SJSA1 (cell line): ENCODE measurements at places on chromosomes 7 and 10. TPM values are rescaled to one million over a fixed set of nuclear protein-coding genes. Genes with fewer than 3 reads are reported as not detected.

The PDGFA gene
- total RNA-seq = 21.3 and 24.8 TPM in 2 replicates

The CPVL gene
- total RNA-seq = 1.6 and 2.7 TPM in 2 replicates

The FEZF1 gene
- total RNA-seq = not detected in 2 replicates

GRCh38 chr10:75841266-75841665 lies 409.8 kb downstream of the LRMDA start:
- no peak for DNase-seq
- H3K27ac ChIP-seq = no peak overlapping the region
- H3K4me3 ChIP-seq = no peak overlapping the region
- H3K4me1 ChIP-seq = no peaks in the 10 kb centered on the region
- no peaks in the 10 kb centered on the region for H3K27me3 ChIP-seq

DNA sequence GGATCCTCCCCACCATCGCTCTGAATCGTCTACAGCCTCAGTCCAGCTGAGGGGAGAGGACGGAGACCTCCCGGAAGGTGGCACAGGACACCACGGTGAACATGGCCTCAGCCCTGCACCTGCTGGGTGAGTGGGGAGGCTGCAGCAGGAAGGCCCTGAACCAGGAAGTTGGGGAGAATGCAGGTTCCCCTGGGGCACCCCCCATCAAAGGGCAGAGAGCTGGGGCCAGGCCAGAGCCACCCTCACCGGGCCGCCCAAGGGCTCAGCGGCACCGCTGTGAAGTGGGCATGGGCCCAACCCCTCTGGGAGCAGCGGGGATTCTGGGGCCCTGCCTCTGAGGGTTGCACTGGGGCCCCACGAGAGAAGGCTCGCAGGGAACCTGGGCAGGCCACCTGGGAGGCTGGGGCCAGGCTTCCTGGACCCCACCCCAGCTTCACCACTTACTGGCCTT lies 98.7 kb downstream of the MICALL2 start:
- no peaks in the 10 kb centered on the region for H3K4me1 ChIP-seq
- peaks cover 43% of the 10 kb centered on the region for H3K27me3 ChIP-seq
- no peaks in the 10 kb centered on the region for H3K36me3 ChIP-seq
- no peak overlapping the region for H3K27ac ChIP-seq
- no peak overlapping the region for H3K4me3 ChIP-seq
- DNase-seq = no peak

DNA sequence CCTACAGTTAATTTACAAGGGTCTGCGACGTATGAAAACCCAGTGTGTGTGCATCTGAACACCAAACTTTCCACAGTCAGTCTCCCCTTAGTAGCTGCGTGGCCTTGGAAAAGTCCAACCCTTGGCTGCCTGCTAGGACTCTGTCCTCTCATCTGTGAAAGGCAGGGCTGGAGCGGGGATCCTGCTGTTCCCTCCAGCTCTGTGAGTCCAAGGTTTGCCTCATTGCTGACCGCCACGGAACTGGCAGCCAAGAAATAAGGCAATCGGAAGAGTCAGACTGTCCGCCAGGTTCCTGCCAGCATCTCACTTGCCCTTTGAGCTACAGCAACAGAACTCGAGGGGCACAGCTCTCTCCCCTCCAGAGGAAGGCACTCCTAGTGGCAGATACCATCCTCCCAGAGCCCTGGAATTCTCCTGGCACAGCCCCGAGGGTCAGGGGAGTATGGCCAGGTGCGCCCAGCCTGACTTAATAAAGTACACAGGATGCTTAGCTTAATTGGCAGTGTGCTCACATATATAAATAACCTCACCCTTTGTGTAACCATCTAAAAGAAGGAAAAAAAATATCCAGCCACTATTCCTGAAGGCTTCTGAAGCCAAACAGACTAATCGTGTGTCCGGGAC lies 530.1 kb upstream of the FOXK1 start:
- H3K27me3 ChIP-seq = no peaks in the 10 kb centered on the region
- DNase-seq = no peak
- no peak overlapping the region for H3K4me3 ChIP-seq
- H3K4me1 ChIP-seq = no peaks in the 10 kb centered on the region

DNA sequence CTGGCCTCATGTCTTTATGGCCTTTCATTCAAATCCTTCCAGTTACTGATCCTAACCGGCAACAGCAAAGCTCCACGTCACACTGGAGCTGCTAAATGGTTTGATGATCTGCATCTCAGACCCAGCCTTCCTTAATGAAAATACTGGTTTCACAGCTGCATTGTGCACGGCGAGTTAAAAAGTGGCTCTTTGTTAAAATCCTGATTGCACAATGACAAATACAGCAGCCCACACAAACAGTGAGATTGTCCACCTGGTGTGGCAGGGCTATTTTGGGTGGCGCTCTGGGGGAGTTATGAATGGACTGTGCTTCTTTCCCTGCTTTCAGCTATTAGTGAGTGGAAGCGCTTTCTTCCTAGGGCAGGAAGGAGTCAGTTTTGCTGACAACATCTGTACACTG lies 63.4 kb upstream of the C1QL3 start:
- H3K36me3 ChIP-seq = no peaks in the 10 kb centered on the region
- H3K4me1 ChIP-seq = no peaks in the 10 kb centered on the region
- no peaks in the 10 kb centered on the region for H3K27me3 ChIP-seq
- no peak for DNase-seq
- H3K4me3 ChIP-seq = no peak overlapping the region

- H3K4me3 ChIP-seq = no peak overlapping the region
- peaks cover 33% of the 10 kb centered on the region for H3K36me3 ChIP-seq
- peaks cover 6% of the 10 kb centered on the region for H3K4me1 ChIP-seq
- H3K27ac ChIP-seq = no peak overlapping the region
- H3K27me3 ChIP-seq = no peaks in the 10 kb centered on the region
These were observed 174.6 kb downstream of the PIP4K2A start for GRCh38 chr10:22539579-22540298.
